ENCODE measurements at places on chromosomes 7 and 10.

- DNase-seq, result peak; percentile 31
Measured at GRCh38 chr7:130490888-130491804, 739 bp upstream of the MEST start.

DNA sequence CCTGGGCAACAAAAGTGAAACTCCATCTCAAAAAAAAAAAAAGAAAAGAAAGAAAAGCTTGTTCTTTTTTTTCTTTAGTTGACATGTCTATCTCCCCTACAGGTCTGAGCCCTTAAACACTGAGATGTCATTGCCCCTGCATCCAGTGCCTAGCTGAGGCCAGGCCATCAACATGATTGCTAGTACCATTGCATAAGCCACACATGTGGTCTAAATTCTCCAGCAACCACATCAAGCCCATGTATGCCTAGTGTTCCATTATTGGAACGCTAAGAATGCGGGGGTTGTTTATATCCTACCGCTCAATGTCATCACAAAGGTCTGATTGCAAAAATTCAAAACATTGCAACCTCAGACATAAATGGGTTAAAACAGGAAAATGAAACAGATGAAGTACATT lies 62.7 kb downstream of the NPTX2 start:
- DNase-seq, result no peak

- no peak for DNase-seq
Measured at GRCh38 chr7:93948106-93948505, 26.6 kb downstream of the GNG11 start.

DNA sequence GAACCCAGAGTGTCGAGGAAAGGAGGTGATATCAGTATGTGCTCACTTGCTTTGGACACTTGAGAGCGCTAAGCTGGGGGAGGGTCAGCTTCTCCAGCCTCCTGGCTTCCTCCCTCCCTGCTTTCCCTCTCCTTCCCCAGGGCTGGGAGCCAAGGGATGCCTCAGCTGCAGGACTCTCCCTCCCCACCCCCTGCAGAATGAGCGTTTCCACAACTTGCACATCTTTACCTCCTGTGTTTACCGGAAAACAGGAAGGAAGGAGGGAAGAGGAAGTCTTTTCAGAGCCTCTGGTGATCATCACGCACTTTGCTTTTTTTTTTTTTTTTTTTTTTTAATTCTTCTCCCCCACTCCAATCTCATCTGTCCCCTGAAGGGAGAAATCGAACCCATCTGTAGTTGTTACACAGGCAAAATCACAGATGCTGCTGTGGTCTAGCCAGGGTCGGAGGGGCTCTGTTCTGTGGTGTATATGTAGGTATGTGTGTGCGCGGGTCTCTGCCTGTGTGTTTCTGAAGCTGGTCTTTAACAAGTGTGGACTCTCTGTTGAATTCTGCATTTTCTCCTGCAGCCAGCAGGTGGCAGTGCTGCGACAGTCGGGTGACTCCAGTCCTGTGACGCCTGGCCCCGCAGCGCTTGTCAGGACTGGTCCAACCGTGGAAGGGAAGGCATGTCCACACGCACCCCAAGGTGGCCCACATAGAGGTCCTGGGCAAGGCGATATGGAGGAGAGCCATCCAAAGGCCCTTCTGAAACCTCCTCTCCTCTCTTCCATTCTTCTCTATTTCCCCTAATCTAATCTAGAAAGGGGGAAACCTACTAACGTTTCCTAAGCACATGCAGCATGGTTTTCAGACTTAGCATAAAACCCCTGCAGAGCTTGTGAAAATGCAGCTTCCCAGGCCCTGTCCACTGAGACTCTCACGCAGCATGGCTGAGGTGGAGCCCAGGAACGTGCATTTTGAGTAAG lies 257.6 kb downstream of the PLXNA4 start:
- DNase-seq, result peak; percentile 60

GRCh38 chr7:105307163-105307672 lies 81.5 kb downstream of the SRPK2 start:
- no peak for DNase-seq

GRCh38 chr7:98281757-98282606 lies 496 bp downstream of the BRI3 start:
- no peak for DNase-seq

DNA sequence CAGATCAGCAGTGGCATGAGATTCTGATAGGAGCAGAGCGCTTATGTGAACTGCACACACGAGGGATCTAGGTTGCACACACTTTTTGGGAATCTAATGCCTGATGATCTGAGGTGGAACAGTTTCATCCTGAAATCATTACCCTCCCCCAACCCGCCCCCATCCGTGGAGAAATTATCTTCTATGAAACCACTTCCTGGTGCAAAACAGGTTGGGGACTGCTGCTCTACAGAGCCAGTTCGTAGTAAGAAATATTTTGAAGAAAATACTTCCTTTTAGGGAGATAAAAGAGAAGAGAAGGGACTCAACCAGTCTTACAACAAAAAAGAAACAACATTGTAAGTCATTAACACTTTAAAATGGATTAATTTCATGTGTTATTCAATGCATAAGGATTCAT lies 1308.2 kb downstream of the GATA3 start:
- no peak for DNase-seq

DNA sequence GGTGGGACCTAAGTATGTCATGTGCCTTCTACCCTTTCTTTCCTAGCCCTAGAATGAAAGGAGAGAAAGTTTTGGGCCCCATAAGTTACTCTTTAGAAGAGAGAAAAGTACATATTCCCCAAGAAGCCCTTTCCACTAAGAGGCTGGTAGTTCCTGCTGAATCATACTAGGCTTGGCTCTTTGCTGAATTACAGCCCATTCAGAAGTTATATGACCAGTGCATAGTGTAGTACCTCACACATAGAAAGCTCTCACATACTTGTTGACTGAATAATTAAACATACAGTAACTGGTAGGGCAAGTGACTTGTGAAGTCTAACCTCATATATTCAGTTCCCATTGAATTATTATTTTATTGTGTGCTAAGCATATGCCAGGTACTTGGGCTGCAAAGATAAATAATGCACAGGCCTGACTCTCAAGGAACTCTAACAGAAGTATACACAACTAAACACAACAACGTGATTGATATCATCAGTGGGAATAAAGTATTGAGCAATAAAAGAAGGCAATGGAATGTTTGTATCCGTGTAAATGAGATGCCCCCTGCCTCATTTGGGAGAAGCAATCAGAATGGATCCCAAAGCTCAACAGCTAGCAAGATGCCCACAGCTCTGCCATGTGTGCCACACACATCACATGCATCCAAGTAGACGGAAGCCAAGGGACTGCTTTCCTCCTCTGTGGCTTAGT lies 38.9 kb upstream of the UBN2 start:
- no peak for DNase-seq

GRCh38 chr7:101553771-101554445 lies 75.2 kb downstream of the MYL10 start:
- DNase-seq, result no peak

- no peak for DNase-seq
Measured at GRCh38 chr10:11073410-11073809, 55.7 kb downstream of the CELF2 start.

- DNase-seq, result no peak
Measured at GRCh38 chr10:4038000-4038399, 253.0 kb upstream of the KLF6 start.

DNA sequence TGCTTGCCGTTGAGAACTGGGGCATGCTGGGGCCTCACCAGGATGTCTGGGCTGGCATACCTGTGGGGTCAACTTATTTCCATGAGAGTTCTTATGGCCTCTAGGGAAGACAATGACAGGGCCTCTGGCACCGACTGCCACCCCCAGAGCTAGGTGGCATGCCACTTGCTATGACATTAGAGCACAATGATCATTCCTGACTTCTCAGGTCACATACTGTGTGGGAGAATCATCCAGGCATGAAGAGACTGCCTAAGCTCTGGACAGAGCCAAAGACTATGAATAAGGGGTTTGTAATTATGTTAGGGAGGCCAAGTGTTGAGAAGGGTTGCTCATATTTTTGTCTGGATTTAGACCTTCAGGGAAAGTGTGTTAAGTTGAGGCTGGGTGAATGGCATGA lies 97.5 kb downstream of the PTPN20 start:
- no peak for DNase-seq

- peak; percentile 39 for DNase-seq
Measured at GRCh38 chr10:88810196-88810961, 7.8 kb downstream of the LIPM start.

DNA sequence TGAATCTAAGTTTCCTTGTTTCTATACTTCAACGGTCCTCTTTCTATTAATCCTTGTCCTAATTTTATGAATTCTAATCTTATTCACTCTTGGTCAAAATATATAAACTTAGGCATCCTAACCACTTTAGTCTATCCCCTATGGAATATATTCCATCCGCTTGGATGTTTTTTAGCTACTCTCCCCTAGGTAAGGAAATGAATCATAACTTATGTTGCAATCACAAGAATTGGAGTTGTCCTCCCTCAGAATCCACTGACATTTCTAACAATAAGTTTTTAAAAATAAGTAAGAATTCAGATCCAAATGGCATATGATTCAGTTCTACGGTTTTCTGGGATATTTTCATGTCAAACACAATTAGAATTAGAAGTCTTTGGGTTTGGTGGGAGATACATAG lies 1081.6 kb downstream of the SORCS1 start:
- no peak for DNase-seq

- no peak for DNase-seq
Measured at GRCh38 chr7:30285067-30285535, 704 bp downstream of the ZNRF2 start.

DNA sequence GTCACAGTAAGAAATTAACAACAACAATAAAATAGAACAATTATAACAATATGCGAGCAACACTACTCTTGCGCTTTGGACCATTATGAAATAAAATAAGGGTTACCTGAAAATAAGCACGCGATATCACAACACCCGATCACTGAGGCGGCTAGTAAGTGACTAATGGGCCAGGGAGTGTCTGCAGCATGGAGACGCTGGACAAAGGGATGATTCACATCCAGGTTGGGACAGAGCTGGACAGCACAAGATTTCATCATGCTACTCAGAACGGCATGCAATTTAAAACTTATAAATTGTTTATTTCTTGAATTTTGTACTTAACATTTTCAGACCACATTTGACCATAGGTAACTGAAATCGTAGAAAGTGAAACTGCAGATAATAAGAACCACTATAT lies 15.6 kb downstream of the HIBADH start:
- DNase-seq, result no peak

DNA sequence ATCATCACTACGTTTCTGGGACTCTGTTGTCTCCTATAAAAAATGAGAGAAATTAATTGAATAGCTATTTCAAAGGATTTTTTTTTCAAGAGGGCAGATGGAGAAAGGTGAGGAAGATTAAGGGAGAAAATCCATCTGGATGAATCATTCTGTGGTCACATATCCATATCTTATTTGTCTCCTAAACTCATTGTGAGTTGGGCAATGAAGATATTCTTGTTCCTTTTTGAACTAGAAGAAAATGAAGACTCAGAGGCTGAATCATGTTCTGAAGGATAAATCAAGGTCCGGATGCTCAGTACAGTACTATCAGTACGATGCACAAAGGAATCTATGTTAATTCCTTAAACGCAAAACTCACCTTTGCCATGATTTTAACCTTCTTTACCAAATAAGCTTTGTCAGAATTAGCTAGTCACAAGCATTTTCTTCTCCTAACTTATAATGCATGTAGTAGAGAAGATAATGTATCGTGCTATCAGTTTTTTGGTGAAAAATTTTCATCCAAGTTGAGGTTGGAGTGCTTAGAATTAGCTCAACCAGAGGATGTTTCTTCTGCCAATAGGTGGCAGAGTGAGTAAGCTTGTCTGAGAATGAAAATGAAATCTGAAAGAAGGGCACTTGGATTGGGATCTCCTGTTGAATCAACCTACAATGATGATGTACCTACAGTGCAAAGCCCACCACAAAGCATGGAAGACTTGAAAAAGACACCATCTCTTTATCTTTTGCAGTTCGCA lies 446.9 kb downstream of the KIF20B start:
- DNase-seq, result no peak

GRCh38 chr7:87219545-87220025 lies at the start of gene TMEM243:
Gene TMEM243, minus strand, starts transcription at chr7:87219732. Its CDS starts 229 bp downstream, at chr7:87219503.
- DNase-seq, result peak; percentile 88

DNA sequence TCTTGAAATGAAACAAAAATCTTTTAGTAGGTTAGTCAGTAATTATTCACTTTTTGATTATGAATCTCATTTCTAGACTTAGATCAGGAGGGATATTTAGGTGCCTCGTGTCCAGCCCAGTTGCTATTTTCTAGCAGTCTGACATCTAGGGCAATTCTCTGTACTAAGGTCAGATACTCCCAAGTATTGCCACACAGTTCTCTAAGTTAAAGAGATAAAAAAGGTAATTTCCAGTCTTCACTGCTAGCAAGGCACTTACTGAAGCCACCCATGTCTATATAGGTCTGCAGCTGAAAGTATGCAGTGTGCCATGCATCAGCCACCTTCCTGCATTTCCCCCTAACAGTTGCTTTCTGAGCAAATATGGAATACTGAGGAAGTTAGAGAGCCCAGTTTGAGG lies 83.4 kb downstream of the PON1 start:
- no peak for DNase-seq

DNA sequence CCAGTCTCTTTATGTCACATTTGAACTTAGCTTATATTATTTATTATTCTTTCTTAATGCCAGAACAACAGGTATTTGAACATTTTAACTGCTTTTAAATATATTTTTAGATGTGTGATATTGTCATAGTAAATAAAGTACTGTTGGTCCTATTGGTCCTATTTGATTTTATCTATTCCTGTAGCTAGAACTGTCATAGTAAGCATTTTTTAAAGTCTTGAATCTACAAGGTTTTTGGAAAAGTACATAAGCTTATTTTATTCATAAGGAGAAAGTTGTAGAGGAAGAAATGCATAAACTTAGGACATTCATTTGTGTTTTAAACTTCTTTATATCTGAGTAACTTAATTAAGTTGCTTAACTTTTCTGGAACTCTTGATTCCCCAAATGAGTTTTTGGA lies 136.0 kb downstream of the PHF14 start:
- no peak for DNase-seq
